ENCODE measurements at places on chromosomes 11 and 22. TPM values are rescaled to one million over a fixed set of nuclear protein-coding genes. Genes with fewer than 3 reads are reported as not detected.

DNA sequence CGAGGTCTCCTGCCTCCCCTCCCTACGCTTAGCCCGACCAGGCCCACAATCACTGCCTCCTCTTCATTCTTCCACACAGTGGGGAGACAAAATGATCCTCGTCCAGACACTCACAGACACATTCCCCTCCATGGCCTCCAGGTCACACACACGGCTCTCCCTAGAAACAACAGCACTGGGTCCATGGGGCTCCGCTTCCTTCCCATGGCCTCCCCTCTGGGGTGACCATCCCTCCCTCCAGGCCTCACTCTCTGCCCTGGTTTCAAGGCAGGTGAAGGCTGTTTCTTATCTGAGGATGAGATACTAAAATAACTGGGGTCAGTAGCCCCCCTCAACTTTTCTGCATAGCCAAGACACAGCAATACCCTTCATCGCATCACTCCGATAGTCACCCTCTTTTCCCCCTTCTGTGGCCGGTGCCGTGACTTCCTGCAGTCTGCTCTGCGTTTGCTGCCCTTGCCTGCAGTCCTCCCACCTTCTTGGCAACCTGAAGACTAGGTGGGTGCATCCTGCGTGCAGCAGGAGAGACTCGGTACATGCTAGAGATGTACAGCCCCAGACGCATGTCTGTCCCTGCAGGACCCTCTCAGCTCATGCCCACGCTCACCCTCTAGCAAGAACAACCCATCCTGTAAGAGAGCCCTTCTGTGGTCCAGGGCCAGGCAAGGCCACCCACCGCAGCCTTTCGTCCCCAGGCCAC is 55.8 kb downstream of the CD6 start:
- DNase-seq = no peak

GRCh38 chr11:76795936-76796441 is 12.8 kb downstream of the TSKU start:
- no peak for DNase-seq

DNA sequence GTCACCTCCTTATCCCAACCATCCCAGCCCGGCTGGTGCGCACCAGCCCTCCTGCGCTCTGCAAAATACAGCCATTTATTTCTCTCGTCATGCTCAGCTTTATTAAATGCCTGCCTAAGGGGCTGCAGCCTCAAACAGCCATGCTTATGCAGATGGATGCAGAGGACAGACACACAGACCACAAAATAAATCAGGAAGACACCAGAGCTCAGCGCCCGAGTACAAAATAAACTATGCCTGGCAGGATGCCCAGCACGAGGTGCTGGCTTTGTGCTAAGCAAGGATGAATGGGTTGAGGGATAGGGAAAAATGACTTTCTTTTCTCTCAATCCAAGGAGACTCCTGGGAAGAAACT is 70.5 kb downstream of the RPUSD4 start:
- DNase-seq = peak; percentile 88

Gene UNC93B1
- 20.5 TPM for total RNA-seq

Gene OR6T1
- total RNA-seq = not detected

Gene NOX4
- total RNA-seq = 0.51 TPM
